ENCODE measurements at places on chromosomes 1 and 21.

- DNase-seq: no peak
These were observed 14.1 kb upstream of the THEM4 start for GRCh38 chr1:151923422-151923821.

- DNase-seq: no peak
These were observed 493 bp downstream of the DISC1 start for GRCh38 chr1:231626951-231627614.

DNA sequence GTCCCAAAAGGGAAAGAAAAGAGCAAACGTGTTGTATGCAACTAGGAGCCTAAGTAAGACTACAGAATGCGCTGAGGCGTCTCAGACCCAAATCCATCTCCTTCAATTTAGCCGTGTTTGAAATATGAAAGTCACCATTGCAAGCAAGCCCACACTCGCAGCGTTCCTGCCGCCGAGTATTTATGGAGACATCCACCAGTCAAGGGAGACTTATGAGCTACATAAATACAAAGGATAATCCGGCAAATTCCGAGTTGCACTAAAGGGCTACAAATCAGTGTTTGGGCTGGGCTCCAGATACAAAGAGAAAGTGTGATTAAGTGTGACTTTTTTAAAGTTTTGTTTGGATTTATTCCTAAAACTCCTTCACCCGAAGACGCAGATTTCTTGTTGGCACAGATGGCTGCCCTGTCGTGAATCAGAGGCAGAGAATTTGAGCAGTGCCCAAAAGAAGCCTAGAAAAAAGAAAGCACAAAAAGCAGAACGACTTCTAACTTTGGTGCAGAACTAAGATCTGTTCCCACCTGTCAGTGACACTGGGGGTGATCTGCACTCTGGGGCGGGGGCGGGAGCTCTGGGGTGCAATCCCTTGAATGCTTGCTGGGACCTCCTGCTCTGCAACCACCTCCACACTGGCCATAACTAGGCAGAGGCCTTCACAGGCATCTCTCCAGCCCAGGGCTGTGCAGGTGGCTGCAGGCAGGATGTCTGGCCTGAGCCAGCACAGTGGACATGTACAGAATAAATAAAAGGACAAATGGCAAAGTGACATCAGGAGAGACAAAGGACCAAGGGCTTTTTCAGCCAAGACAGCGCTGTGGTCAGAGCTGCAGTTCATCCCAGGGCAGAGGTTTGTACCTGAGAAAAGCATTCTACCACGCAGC is 489.7 kb downstream of the NPHP4 start:
- peak; percentile 11 for DNase-seq

DNA sequence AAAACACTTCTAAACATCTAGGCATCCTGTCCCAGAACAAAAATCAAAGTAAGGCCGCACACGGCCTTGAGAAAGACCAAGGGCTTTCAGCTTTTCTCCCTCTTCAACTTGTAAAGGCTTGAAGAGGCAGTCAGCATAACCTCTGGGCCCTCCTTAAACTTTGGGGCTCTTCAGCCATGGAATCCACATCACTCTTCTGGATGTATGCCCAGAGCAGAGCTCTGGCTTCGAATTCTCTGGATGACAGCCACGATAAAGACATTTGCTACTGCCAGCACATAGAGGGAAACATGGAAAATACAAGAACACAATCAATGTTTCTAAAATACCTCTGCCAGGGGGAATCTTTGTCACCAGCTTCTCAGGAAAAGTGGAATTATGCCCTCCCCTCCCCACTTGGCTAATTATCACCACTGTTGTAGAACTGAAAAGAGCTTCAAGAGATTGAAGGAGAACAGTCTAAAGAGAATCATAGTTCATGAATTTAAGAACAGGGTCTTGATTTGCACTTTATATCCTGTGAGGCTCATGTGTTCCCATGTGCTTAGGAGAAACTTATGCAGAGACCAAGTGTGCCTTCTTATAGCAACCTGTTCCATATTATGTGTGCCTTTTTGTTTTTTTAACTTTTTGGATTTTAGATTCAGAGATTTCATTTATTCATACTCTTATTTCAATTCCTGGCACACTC is 39.0 kb upstream of the DPT start:
- no peak for DNase-seq

DNA sequence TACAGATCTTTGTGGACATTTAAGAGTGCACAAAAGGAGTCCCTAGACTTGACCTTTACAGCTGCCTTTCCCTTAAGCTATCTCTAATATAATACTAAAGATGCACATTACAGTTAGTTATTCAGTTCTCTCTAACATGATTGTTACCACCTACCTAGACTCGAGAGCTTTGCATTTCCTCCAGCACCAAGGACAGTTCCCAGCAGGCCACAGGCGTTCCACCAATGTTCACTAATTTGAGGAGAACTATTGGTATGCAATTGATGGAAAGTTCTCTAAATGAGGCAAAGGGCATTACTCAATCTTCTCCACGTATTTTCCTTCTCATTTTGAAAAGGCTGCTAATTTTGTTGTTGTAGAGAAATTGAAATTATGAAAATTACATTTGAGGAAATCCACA is 5.4 kb upstream of the NTNG1 start:
- no peak for DNase-seq

All from SHP77 treated with DMSO at 0.1 percent for 48 hours (cell line).